ENCODE measurements at places on chromosomes 1 and 21.

- peak; percentile 21 for DNase-seq
Observed at GRCh38 chr1:153677718-153678518, 570 bp upstream of the NPR1 start.

- DNase-seq: no peak
Observed at GRCh38 chr1:179816196-179816960, 61.2 kb downstream of the TOR1AIP2 start.

GRCh38 chr1:239718997-239719628, 332.7 kb downstream of the CHRM3 start:
- DNase-seq: no peak

DNA sequence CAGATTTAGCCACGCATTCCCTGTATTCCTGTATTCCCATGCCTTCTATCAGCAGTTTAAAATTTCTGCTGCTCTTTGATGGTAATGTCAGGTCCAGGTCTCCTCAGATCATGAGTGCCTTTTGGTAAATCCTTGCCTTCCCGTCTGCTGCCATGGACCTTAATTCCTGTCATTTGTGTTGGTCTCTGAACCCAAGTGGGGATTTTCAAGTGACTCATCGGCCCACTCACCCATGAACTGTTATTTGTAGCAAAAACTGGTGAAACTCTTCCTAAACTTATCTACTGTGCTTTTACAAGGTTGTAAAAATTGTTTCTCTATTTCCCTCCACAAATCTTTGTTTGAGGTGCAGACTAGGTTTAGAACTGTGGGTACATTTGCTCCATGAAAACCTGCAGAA, 47.4 kb downstream of the ACTN2 start:
- no peak for DNase-seq

DNA sequence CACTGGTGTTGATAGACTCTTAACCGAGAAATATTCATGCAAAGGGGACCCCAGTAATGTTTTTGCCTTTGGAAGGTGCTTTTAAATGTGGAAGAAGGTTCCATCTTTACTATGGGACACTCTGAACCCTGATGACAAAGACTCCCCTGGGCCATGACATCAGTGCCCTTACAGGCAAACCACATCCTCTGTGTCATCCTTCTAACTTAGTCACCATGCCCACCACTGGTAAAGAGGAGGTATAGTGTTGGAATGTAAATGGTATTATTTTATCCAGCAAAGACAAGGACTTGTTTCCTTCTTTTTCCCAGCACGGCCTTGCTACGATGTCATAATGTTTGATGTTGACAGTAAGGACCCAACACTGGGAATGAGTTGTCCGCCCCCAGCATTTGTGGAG, 12.6 kb downstream of the METTL13 start:
- no peak for DNase-seq

GRCh38 chr1:115912116-115912515, 64.2 kb upstream of the SLC22A15 start:
- DNase-seq: no peak

GRCh38 chr1:9228609-9229008, 6.0 kb upstream of the H6PD start:
- DNase-seq: no peak

GRCh38 chr1:151830055-151830454, 1.5 kb downstream of the RORC start:
- DNase-seq: no peak

DNA sequence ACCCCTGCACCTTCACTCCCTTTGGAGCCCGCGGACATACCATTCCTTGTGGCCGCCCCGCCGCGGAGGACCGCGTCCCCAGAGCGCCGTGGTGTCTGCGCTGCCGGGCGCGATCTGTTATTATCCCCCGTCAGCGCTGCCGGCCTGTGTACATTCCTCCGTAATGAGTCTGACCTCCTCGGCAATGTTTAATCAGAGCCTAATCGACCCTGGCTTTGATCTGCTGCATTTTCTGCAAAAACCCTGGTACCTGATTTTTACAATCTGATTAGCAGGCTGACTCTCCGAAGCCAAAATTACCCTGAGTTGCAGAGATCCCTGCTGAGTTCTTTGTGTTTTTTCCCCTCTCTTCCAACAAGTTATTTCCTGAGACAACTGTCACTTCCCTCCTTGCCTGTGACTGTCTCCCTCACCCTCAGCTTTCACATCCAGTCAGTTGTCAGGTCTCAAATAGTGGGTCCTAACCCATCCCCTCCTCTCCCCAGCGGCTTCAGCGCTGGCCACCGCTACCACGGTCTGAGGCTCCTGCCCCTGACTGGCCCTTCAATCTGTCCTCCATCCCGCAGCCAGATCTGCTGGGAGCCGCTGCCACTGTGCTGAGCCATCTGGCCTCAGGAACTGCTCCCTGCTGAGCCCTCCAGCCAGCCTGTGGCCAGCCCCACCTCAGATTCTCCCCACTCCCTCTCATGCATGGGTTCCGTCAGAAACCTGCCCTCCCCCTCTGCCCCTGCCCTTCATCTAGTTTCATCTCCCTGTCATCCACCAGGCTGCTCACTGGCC, 53.5 kb downstream of the GLIS1 start:
- no peak for DNase-seq

DNA sequence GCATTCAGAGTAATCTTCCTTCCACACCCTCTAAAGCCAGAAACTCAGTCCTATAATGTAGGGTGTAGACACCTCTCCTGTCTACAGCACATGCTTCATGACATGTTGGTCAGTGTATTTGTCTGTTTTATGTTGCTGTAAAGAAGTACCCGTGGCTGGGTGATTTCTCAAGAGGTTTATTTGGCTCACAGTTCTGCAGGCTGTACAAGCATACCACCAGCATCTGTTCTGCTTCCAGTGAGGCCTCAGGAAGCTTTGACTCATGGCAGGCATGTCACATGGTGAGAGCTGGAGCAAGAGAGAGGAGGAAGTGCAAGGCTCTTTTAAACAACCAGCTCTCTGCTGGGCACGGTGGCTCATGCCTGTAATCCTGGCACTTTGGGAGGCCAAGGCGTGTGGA, 12.1 kb downstream of the PLOD1 start:
- no peak for DNase-seq

DNA sequence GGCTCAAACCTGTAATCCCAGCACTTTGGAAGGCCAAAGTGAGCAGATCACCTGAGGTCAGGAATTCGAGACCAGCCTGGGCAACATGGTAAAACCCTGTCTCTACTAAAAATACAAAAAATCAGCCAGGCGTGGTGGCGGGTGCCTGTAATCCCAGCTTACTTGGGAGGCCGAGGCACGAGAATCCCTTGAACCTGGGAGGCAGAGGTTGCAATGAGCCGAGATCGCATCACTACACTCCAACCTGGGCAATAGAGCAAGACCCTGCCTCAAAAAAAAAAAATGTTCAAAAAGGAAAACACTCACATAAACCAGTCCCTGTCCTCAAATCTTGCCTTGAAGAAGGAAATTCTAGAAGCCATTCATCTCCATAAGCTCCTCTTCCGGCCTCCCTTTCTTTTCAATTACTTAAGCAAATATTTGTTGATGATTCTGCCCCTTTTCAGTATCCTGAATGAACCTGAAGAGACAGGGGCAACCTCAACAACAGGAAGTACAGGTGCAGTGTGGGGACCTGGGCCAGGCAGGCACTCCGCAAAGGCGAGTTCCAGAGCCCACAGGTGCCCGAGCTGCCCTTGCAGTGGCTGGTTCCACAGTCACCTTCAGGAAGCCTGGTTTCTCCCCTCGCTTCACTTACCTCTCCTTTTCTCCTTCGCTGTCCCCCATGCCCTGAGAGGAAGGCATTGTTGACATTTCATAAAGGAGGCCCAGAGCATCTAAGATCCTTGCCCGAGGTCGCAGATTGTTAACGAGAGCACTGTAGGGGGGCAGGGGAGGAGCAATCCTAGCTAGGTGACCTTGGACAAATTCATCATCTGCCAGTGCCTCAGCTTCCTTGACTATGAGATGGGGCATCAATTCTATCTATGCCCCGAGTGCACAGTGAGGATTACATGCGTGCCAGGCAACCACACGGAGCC, 8.9 kb upstream of the LEFTY1 start:
- DNase-seq: no peak

Data from activated naive CD4-positive, alpha-beta T cell (primary cell).